ENCODE measurements at places on chromosomes 3 and 15.
A peak's percentile ranks its signal among the peaks of the same experiment; 100 is the strongest.

- DNase-seq: peak; percentile 22
These were observed 10.1 kb downstream of the SCN10A start for GRCh38 chr3:38805765-38806386.

- DNase-seq: no peak
These were observed 36.7 kb downstream of the MEGF11 start for GRCh38 chr15:66216806-66217205.

- no peak for DNase-seq
These were observed 112.7 kb downstream of the OXSM start for GRCh38 chr3:25902586-25902985.

GRCh38 chr3:71128961-71129360 is 454.6 kb downstream of the FOXP1 start:
- no peak for DNase-seq

DNA sequence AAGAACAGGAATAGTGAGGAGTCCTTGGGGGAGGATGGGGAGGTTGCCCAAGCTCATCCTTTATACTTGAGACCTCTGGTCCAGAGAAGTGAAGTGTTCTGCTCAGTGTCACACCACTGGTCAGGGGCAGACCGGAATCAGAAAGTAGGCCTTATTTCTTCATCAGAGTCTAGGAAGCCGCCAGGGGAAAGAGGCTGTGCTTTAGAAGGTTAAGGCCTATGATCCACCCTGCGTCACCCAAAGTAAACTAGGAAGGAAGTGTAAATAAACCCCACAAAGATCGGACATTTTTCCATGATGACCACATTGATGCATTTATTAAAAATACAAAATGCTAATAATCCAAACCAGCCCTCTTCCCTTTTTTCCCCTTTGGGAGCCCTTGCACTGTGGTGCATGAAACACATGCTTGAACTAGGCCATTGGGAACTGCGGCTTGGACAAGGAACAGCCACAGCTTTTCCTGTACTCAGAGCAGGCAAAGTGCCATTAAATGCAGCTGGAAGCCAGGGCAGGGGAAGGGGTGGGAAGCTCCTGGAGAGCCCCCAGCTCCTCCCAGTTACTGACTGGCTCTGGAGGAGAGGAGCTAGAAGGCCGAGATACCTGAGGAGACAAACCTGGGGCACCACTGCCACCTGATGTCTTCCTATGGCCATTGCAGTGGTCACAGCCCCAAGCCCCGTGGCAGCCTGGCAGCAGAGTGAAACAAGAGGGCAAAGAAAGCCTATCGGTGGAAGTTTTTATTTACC is 37.0 kb downstream of the CDC25A start:
- no peak for DNase-seq

DNA sequence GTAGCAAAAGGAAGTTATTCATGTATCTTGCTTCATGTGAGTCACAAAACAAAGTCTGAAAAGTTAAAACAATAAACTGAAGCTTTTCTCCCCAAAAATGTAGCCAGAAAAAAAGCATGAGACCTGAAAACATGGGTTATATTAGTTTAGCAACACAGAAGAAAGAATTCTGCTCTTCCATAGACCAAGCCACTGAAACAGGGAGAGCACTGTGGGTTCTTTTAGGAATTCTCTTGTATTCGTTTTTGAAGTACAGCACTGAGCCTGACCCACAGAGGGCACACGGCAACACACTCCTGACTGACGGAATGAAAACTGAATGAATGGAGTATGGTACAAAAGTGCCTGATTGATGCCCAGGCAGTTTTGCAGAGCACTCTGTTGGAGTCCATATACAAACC is 66.6 kb downstream of the TM4SF4 start:
- no peak for DNase-seq

- DNase-seq: peak; percentile 56
These were observed 235.1 kb downstream of the UACA start for GRCh38 chr15:70528270-70528706.

- DNase-seq: no peak
These were observed 2.8 kb upstream of the FAM131A start for GRCh38 chr3:184334470-184335158.

DNA sequence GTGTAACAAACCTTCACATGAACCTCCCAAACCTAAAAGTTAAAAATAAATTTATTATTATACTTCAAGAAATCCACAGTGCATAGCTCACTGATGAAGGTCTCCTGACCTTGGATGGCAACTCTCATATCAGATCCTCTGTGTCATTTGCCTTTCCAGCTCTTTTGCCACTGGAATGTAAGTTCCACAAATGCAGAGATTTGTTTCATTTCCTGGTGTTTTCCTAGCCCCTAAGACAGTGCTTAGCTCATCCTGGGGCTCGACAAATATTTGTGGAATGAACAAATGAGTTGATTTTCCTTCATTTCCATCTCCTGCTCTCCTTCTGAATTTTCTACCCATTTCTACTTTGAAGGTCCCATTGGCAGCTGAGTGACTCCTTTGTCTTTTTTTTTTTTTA is 56.0 kb downstream of the FRMD4B start:
- DNase-seq: no peak

DNA sequence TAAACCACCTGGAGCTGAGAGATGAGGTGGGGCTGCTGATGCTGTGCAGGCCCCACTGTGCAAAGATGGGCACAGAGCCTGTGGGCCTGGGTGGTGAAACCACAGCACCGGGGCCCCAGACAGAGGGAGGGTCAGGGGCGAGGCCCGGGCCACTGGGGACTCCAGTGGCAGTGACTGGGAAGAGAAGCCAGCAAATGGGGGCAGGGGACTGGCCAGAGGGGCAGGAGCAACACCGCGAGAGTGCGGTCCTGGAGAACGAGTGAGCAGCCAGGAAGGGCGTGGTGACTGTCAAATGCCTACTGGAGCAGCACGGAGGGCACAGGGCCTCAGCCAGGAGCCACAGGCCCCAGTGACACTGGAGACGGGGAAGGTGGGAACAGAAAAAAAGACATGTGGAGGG is 39.8 kb downstream of the HCN4 start:
- DNase-seq: no peak

GRCh38 chr3:20264900-20265567 is 79.0 kb upstream of the SGO1 start:
- no peak for DNase-seq

- DNase-seq: no peak
These were observed 22.9 kb upstream of the DNAAF4 start for GRCh38 chr15:55530861-55531313.

Data from SK-N-MC (cell line).